T-helper 1 cell (primary cell): ENCODE measurements at places on chromosomes 2 and 18.

GRCh38 chr2:145851730-145852129 lies 1331.8 kb upstream of the ZEB2 start:
- no peak for DNase-seq

- DNase-seq, result no peak
These were observed 3.2 kb upstream of the CNNM4 start for GRCh38 chr2:96757477-96757860.

DNA sequence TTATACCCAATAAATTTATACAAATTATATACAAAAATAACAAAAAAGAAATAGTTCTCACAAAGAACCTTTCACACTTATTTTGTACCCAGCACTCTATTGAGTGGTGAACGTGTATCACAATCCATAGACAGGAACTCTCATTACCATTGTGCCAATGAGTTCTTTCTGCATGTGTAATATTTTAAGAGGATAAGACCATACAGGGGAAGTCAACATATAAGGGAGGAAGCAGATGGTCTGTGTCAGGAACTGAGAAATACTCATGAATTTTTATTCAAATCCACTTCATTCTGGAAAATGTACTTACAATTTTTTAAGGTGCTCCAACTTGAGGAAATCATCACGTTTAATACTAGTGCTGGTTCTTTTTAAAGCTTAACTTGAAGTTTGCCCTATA lies 27.1 kb upstream of the ELOA2 start:
- DNase-seq, result no peak

- DNase-seq, result no peak
These were observed 22.3 kb downstream of the COX7A2L start for GRCh38 chr2:42338567-42339190.

DNA sequence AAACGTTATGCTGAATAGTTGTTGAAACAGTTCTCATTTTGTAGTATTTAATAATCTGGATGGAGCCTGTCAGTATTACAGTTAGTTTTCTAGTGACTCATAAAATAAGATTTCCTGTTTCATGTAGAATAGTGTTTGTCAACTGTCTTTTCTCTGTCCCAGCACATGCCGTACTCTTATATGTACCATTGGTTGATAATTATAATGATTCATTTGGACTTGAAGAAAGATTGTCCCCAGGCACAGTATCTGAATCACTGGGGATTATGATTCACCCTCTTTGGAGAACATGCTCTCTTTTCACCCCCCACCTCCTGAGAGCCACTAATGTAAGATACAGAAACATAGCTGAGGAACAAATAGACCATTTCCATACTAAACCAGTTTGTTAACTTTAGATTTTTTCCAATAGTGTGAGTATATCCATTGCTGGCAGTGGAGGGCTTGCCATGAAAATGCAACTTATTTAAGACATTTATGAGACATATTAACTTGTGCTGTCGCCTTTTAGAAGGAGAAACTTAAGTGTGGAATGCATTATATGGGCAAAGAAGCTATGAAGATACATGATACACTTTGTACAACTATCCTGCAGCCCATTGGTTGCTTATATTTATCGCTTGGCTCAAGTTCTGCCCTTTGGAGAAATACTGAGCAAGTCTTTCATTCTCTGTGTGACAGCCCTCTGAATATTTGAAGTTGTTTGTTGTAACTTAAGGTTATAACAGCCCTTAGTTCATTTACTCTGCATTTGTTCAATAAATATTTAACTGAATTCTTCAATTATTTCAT lies 12.4 kb downstream of the COPS8 start:
- DNase-seq, result no peak

- DNase-seq, result no peak
These were observed 305.0 kb upstream of the EPAS1 start for GRCh38 chr2:45992021-45992740.

DNA sequence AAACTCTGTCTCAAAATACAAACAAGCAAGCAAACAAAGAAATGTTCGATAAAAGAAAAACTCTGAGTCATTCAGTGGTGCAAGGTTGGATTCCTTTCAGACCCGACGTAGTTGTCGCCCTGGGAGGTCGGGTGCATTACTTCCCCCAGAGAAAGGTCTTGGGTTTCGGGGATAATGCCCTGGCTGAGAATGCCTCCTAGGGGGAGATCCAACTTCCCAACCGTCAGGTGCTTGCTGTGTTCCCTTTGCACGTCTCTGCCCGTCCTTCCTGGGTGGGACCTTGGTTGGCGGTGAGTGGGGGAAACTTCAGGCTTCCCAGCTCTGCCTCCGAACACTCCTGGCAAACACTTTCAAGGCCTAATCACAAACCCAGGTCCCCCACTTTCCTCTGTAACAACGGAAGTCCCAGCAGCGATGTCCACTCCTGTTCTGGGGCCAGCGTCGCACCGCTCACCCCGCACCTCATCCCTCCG lies 609 bp downstream of the TPGS2 start:
- no peak for DNase-seq

GRCh38 chr2:231521-232185 lies 32.2 kb downstream of the SH3YL1 start:
- no peak for DNase-seq

DNA sequence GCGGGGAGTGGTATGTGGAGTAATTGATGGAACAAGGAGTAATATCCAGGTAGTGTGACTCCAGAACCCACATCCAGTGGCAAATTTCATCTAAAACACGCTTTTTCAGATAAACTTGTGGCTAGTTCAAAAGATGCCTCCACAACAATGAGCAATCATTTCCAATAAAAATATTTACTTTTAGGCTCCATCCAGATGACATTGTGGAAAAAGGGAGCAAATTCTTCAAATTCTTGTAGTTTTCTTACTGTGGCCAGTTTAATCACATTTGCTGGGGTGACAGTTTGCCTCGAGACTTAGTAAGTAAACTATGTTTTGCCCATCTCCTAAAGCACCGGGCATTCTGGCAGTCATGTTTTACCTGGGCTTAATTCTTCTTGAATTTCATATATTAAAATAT lies 243.6 kb downstream of the IRS1 start:
- DNase-seq, result no peak

DNA sequence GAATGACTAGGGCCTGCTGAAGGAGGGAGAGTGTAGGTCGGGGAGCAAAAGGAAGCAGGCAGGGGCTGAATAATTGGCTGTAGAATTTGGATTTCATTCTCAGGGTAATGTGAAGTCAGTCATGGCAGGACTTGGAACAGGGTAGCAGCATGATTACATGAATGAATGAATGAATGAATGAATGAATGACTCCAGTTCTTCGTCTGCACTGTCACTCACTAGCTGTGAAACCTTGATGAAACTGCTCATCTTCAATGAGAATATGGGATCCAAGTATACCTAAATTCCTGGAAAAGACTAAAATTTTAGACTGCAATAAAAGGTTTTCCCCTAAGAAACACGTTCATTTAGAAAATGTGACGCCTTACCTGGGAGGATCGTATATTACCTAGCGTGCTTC lies 3.0 kb upstream of the RND3 start:
- no peak for DNase-seq

GRCh38 chr2:231399046-231399852 lies 3.7 kb downstream of the B3GNT7 start:
- no peak for DNase-seq

DNA sequence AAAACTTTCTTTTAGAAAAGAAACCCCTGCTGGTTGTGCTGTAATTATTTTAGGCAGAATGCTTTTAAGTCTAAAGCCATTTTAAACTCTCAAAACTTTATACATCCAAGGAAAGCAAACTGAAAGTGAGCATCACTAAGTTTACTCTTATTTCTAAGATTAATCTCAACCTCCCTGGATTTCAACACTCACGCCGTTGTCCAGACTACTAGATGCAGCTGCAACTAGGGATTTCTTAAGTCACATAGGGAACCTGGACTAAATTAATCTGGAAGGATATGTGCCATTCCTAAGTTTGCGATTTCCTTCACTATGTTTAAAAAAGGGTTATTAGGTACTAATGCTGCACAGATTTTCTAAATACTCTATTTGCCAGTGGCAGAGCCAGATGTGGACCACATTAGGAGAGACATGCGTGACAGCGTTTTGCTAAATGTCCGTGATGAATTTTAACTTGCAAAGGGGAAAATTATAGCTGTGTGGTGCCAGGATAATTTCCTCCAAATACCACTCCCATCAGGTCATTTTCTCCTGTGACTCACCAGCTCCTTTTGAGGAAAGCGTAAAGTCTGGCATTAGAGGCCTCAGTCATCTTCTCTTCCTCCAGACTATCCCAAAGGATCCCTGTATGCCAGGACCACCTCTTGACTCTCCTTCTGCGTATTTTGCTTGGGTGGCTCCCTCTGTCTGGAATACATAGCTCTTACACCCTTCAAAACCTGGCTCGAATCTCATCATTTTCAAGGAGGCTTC lies 143.7 kb downstream of the ATL2 start:
- no peak for DNase-seq

GRCh38 chr2:219314804-219315468 lies 5.7 kb upstream of the PTPRN start:
- DNase-seq, result no peak

- DNase-seq, result no peak
These were observed 317.9 kb downstream of the STK39 start for GRCh38 chr2:167929484-167929883.

DNA sequence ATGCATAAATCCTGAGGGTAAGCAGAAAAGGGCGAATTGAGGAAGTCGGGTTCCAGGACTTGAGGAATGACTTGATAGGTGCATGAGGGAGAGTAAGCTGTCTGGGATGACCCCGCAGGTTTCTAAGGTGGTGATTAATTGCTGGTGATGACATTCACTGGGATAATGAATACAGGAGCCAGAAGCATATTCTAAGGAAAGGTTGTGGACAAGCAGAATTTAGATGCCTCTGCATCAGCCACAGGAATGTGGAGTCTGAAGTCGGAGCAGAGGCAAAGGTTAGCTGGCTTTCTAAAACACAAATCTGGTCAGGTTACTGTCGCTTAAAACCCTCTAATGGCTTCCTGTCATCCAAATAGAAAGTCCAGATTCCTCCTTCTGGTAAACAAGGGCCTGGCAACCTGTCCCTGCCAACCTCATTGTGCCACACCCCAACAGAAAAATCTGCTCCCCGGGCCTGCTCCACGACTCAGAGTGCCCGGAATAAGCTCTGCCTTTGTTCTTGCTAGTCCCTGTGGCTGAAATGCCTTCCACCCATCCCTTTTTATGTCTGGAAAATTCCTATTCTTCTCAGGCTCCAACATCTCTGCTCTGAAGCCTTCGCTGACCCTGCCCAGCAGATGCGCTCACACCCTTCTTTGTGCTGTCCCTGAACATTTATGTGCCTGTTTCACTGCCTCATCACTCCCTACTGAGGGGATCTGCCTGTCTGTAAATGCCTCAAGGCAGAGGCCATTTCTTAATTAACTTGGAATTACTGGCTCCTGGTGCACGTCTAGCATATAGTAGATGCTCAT lies 11.3 kb upstream of the TMEM214 start:
- no peak for DNase-seq

GRCh38 chr2:27027211-27027651 lies 5.5 kb upstream of the TMEM214 start:
- DNase-seq, result no peak

GRCh38 chr2:24111407-24111901 lies 11.7 kb downstream of the PFN4 start:
- no peak for DNase-seq

DNA sequence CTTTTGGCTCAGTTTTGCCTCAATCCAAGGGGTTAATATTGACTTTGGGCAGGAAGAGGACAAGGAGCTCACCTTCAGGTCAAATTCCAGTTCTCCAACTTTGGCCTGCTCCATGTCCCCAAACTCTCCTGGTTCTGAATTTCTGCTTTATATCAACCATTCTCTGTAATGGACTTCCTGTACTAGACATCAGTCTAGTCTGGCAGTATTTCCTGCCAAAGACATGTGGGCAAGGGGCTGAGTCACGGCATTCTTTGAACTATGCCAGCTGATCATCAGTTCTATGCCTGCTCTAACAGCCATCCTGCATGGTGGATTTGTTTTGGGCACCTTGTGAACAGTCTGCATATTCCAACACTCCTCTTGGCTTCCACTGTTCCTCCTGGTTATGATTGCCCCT lies 199.4 kb downstream of the ZEB2 start:
- DNase-seq, result peak; percentile 24

- no peak for DNase-seq
These were observed 97.2 kb downstream of the IRS1 start for GRCh38 chr2:226702376-226702775.

- no peak for DNase-seq
These were observed 167.9 kb downstream of the CCDC102B start for GRCh38 chr18:68965817-68966216.

DNA sequence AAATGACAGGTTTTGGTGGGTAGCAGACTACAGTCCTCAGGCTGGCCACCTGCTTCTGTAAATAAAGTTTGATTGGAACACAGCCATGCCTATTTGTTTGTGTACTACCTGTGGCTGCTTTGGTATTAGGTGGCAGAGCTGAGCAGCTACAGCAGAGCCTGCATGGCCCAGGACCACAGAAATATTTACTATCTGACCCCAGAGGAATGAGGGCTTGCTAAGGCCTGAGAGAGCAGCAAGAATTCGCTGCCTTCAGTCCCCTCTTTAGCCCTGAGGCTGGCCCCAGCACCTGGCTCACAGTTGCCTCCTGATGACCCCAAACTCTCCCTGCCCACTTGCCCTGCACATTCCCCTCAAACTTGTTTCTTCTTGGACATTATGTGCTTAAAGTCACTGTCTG lies 32.5 kb downstream of the POLR1A start:
- no peak for DNase-seq
